Suprapubic skin (tissue), 4 donors: ENCODE measurements at places on chromosomes 1 and 21. TPM values are rescaled to one million over a fixed set of nuclear protein-coding genes. Genes with fewer than 3 reads are reported as not detected.

DNA sequence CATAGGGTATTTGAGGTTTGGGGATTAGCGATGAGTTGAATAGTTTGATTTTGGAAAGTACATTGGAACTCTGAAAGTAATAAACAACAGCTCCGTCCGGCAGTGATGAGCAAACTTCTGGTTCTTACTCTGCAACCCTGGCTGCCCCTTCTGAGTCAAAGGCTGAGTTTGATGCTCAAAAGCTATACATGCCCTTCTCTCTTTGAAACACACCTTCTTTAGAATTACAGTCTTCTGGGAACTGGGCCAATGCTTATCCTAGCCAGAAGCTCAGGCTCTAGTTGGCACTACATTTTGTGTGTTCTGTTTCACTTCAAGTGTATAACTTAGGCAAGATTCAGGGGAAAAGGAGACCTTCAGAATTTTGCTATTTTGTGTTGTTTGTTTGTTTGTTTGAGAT lies 9.3 kb downstream of the AHCYL1 start:
- no peak for DNase-seq
- no peaks in the 10 kb centered on the region for H3K36me3 ChIP-seq
- no peak overlapping the region for H3K4me3 ChIP-seq
- H3K4me1 ChIP-seq = peaks cover 67% of the 10 kb centered on the region
- peak overlapping the region; percentile 27 for H3K27ac ChIP-seq

DNA sequence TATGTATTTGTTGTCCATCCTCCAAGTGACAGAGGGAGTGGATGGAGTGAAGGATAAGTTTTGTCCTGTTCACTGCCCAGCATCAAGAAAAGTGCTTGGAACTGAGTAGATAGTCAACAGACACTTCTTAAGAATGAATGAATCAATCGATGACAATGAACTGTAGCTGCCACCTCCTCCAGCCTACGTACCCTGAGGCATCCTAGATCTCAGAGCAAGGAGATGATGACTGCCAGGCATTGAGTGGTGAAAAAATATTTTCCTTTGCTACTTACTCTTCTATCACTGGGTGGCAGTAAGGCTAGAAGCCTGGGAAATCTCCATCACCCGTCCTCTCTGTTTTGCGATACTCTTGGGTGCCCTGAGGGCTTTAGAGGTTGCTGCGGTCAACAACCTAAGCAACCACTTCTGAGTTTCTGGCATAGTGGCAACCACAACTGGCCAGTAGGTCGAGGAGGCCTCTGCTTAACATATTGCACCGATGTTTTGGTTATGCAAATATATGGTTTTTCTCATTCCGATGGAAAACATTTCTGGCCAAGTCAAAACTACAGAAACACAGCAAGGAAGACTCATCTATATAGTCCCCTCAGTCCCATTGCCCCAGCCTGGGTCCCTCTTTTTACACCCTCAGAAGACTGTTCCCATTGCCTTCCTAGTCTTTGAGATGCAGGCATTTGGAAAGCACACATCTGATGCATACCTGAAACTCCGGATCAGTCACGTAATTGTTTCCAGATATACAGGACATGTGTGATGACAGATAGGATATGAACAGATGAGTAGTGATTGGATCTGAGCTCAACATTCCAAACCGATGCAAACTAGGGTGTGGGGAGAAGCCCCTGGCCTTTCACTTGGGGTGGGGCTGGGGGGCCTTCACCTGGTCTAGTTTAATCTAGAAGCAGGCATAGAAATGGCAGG lies 136.8 kb downstream of the RUNX1 start:
- no peak overlapping the region for H3K27ac ChIP-seq
- no peaks in the 10 kb centered on the region for H3K36me3 ChIP-seq
- H3K4me1 ChIP-seq = peaks cover 5% of the 10 kb centered on the region
- no peaks in the 10 kb centered on the region for H3K27me3 ChIP-seq

GRCh38 chr1:97307151-97307550 lies 585.6 kb downstream of the PTBP2 start:
- no peak overlapping the region for H3K27ac ChIP-seq
- H3K4me1 ChIP-seq = no peaks in the 10 kb centered on the region
- peaks cover 5% of the 10 kb centered on the region for H3K36me3 ChIP-seq

DNA sequence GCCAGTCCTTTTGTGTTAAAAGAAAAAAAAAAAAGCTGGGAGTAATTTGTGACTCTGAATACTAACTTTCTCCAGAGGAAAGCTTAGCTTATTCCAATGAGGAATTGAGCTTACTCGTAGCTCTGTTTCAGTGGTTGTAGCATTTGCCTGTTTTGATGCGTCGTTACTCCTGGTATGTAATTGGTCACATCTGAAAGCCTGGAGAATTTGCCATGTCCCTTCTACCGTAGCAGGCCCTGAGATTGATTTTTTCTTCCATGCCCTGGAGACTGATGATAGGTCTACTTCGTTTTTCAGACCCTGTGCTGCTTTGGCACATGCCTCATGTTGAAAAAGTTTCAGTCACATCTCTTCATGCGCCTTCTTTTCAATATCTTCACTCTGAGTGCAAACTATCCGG lies 1103.0 kb downstream of the PLA2G4A start:
- no peak overlapping the region for H3K4me3 ChIP-seq
- no peaks in the 10 kb centered on the region for H3K4me1 ChIP-seq
- DNase-seq = no peak
- no peak overlapping the region for H3K27ac ChIP-seq

DNA sequence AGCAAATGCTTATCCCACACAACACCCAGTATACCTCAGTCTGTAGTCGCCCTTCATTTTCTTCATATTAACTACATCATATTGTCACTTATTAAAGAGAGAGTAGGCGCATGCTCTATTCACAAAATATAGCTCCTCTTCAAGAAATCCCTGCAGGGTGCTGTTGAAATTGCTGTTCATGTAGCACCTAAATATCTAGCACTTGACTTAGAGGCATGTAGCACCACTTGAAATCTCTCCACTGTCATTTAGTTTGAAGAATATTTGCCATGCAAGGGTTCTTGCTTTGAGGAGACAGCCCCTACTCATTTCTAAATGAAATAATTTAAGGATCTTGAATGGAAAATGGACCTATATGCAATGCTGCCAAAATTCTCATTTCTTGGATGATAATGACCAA lies 20.9 kb upstream of the LRRC8B start:
- peaks cover 4% of the 10 kb centered on the region for H3K4me1 ChIP-seq
- DNase-seq = no peak
- H3K27ac ChIP-seq = no peak overlapping the region
- H3K27me3 ChIP-seq = no peaks in the 10 kb centered on the region
- no peak overlapping the region for H3K4me3 ChIP-seq

DNA sequence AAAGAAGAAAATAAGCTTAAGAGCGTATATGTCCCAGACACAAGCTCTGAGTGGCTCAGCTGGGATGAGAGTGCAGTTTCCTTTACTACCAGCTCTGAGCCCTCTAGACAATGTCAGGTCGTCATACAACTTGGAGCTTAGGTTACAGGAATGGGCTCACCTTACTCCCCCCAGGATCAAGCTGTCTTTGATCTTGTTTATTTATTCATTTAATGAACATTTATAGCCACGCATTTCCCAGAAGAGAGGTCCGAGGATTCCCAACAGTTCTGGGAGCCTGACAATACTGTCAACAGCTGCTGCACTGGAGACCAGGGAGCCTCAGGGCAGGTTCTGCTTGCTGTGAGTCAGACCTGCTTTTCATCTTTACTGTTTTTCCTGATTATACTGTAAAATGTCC lies 378.9 kb downstream of the PLPP3 start:
- no peaks in the 10 kb centered on the region for H3K36me3 ChIP-seq
- DNase-seq = no peak
- no peak overlapping the region for H3K27ac ChIP-seq
- H3K4me1 ChIP-seq = peaks cover 10% of the 10 kb centered on the region

DNA sequence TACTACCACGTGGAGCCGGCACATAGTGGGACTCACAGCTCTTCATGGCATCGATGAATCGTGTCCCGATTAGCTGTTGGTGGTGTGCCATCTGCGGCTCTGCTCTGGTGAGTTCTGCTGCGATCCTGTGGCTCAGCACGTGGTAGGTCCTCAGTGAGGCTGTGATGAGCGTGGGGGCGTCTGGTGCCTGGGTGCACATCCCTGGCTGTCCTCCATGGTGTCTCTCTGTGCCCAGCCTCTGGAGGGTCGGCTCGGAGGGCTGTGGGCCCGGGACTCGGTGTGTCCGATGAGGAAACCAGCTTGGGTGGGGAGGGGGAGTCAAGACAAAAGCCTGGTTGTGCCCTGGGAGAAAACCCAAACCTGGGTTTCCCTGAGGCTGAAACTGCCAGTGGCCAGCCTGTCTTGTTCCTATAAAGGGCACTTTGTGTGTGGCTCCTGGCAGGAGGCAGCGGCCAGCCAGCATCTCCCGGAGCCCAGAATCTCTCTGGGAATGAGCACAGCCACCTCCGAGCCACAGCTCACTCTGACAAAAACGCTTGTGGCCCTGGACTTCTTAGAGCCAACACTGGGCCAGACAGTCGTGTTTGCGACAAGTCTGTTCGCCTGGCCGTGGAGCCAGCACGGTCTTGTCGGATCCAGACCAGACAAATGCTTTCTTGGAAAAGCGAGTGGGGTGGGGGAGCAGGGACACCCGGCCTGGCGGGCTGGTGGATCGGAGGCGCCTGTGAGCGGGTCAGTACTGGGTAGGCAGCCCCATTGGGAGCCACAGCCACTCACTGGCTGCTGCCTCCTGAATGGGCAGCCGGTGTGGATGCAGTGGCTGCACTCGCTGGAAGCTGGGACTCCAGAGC lies 31.8 kb downstream of the SPSB1 start:
- H3K36me3 ChIP-seq = peaks cover under 1% of the 10 kb centered on the region
- no peak overlapping the region for H3K4me3 ChIP-seq
- peak overlapping the region; percentile 77 for H3K27ac ChIP-seq
- H3K27me3 ChIP-seq = no peaks in the 10 kb centered on the region
- peaks cover 81% of the 10 kb centered on the region for H3K4me1 ChIP-seq

- peaks cover 27% of the 10 kb centered on the region for H3K4me1 ChIP-seq
- no peaks in the 10 kb centered on the region for H3K36me3 ChIP-seq
- peaks cover 44% of the 10 kb centered on the region for H3K27me3 ChIP-seq
- peak overlapping the region; percentile 16 for H3K4me3 ChIP-seq
Observed at GRCh38 chr1:5770981-5771765, 221.1 kb downstream of the NPHP4 start.

- no peaks in the 10 kb centered on the region for H3K27me3 ChIP-seq
- no peak for DNase-seq
- H3K27ac ChIP-seq = no peak overlapping the region
- no peaks in the 10 kb centered on the region for H3K36me3 ChIP-seq
- H3K4me1 ChIP-seq = no peaks in the 10 kb centered on the region
Observed at GRCh38 chr1:48715921-48716320, 60.8 kb downstream of the BEND5 start.

DNA sequence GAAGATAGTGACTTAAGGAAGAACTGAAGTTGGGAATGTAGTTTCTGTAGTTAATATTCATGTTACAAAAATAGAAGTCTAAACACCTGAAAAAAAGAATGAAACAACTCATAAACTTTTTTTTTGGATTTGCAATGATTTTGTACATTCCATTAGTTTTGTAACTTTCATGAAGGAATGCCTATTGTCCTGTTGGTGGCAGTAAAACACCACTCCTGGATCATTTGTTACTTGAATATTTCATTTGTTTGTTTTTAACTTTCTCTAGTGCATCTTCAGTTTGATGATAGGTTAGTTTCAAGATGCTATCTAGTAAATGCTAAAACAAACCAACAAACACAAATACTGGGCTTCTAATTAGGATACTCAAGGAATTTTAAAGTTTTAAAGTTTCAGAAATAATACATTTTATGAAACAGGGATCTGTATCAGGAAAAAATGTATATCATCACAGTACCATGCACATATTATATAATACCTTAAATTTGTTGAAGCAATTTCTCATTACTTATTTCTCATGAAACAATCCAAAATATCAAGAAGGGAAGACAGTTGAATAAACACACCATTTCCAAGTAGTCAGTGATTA lies 229.7 kb upstream of the CACYBP start:
- no peaks in the 10 kb centered on the region for H3K36me3 ChIP-seq
- H3K4me1 ChIP-seq = no peaks in the 10 kb centered on the region
- DNase-seq = no peak

DNA sequence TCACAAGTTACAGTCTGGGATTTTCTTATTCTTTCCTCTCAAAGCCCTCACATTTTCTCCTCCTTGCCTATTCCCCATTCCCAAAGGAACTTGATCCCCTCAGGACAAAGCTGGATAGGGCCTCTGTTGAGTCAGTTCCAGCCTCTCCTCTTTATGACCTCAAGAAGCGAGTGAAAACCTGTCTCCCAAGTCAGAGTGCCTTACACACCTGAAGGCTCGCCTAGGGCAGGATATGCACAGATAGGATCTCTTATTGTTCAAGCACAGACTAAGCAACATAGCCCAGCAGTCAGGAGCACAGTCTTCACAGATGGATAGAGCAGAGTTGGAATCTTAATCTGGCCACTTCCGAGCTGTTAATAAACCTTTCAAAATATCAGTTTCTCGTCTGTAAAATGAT lies 60.8 kb upstream of the PRRC2C start:
- no peak for DNase-seq
- H3K4me3 ChIP-seq = no peak overlapping the region
- H3K27me3 ChIP-seq = no peaks in the 10 kb centered on the region
- peaks cover 10% of the 10 kb centered on the region for H3K4me1 ChIP-seq
- H3K36me3 ChIP-seq = no peaks in the 10 kb centered on the region

- H3K27me3 ChIP-seq = no peaks in the 10 kb centered on the region
- DNase-seq = no peak
- no peak overlapping the region for H3K27ac ChIP-seq
- no peak overlapping the region for H3K4me3 ChIP-seq
Observed at GRCh38 chr1:169530448-169530847, 44.7 kb upstream of the SLC19A2 start.

DNA sequence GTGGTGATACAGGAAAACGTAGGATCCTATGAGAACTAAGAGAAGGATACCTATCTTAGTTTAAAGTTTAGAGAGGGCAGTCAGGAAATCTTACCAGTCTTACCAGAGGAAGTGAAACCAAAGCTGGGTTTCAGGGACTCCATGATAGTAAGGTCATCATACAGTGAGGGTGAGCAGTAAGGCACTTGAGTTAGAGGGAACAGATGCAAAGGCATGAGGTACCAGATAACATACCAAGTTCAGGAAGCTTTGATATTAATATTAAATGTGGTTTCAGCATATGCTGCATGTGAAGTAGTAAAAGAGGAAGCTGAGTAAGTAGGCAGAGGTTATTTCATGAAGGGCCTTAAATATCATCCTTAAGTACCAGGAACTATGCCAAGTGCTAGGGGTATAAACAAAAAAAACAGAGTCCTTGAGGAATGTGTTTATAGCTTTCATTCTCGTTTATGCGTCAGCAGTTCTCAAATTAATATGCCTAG lies 16.9 kb downstream of the ATG4C start:
- H3K4me3 ChIP-seq = no peak overlapping the region
- DNase-seq = no peak
- H3K36me3 ChIP-seq = no peaks in the 10 kb centered on the region
- no peaks in the 10 kb centered on the region for H3K4me1 ChIP-seq
- no peak overlapping the region for H3K27ac ChIP-seq

- H3K27ac ChIP-seq = no peak overlapping the region
- peaks cover 71% of the 10 kb centered on the region for H3K36me3 ChIP-seq
- peaks cover 7% of the 10 kb centered on the region for H3K4me1 ChIP-seq
- H3K4me3 ChIP-seq = no peak overlapping the region
- H3K27me3 ChIP-seq = no peaks in the 10 kb centered on the region
Observed at GRCh38 chr1:19197845-19198244, 12.2 kb downstream of the UBR4 start.

The OLFML3 gene
- 21.0 TPM for total RNA-seq

The MTARC2 gene
- 3.4 TPM for total RNA-seq

The BLZF1 gene
- total RNA-seq = 25.3 TPM

The C1orf141 gene
- total RNA-seq = not detected

The RORC gene
- 36.8 TPM for total RNA-seq

The LGALS8 gene
- 106 TPM for total RNA-seq

The SIM2 gene
- not detected for total RNA-seq

The LIN9 gene
- 4.4 TPM for total RNA-seq

The SPAG17 gene
- total RNA-seq = 3.1 TPM

The NCMAP gene
- 1.1 TPM for total RNA-seq

The COL11A1 gene
- total RNA-seq = 1.8 TPM
